ENCODE measurements at places on chromosomes 7 and 10.

DNA sequence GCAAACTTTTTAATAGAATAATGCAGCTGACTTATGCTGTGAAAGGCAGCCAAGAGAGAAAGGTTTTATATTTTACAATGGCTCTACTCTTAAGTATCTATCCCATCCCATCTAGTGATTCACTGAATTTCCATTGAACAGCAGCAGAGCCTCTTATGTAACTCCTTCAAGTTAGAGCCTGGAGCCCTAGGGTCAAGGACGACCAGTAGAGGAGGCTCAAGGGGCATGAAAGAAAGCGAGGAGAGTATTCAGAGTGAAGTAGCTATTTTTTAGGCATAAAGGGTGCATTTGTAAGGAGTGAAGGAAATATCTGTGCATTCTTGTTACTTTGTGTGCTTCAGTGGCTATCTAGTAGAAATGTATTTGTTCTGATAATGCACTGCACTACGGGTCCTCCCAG, 180.2 kb upstream of the TPK1 start:
- DNase-seq: peak; percentile 6

DNA sequence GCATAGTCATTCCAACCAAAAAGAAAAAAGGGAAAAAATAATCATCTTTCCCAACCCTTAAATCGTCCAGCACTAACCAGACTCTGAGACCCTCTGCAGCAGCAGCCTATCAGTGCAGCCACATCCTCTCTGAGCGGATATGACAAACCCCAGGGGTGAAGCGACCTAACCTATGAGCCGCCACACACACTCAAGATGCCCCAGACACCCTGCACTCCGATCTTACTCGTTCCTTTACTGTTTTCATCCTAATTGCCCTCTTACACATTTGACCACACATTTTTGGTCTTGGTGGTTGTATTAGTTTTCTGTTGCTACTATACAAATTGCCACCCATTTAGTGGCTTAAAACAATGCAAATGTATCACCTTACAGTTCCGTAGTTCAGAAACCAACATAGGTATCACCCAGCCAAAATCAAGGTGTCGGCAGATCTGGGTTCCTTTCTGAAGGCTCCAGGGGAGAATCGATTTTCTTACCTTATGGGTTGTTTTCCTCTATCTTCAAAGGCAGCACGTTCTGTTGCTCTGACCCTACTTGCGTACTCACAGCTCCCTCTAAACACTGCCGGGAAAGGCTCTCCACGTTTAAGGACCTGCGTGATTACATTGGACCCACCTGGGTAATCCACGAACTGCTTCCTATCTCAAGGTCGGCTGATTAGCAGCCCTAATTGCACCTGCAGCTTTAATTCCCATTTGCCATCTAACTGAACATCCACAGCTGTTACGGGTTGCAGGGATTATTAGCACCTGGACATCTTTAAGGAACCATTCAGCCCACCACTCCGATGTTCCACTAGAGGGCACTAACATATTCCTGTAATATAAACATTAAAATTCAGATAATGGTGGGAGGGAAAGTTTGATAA, 37.3 kb upstream of the PRSS1 start:
- DNase-seq: peak; percentile 66

GRCh38 chr10:47056247-47056510, 145.0 kb downstream of the PTPN20 start:
- DNase-seq: no peak

GRCh38 chr7:139722604-139723003, 55.2 kb downstream of the HIPK2 start:
- DNase-seq: no peak

GRCh38 chr10:1198453-1199344, 142.5 kb downstream of the WDR37 start:
- no peak for DNase-seq

DNA sequence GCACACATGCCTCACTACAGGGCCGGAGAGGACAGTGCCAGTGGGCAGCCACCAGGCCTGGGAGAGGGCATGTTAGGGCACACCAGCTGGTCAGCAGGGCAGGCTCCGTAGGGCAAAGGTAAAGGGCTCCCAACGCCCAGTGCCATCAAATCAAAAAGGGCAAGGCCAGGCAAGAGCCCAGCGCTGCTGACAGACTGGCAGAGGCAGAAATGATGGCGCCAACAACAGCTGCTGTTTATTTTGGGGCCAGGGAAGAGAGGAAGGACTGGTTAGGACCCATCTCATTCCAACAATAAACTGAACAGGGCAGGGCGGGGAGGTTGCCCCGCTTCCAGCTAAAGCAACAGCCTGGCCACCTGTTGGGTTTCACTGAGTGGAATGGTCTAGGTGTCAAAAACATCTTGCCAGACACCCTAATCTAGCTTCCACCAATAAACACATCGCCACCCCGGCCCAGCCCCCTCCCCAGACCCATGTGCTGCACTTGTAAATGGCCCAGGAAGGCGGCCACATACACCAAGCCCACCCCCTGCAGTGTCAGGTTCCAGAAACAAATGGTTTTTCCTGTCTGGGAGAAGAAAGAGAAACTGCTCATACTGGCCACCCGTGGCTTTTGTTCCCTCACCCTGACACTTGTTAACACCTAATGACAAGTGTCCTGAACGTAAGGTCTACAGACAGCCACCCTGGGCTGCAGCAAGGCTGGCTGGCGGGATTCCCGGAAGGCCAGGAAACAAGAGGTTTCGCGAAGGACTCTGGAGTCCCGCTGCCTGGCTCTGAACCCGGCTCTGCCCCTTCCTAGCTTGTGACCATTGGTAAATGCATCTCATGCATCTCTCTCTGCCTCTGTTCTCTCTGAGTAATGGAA, 15.3 kb downstream of the SH3PXD2A start:
- no peak for DNase-seq

GRCh38 chr7:92624298-92624996, 34.3 kb upstream of the FAM133B start:
- no peak for DNase-seq

- DNase-seq: peak; percentile 94
These were observed 1.7 kb downstream of the SCRN1 start for GRCh38 chr7:29987811-29988317.

DNA sequence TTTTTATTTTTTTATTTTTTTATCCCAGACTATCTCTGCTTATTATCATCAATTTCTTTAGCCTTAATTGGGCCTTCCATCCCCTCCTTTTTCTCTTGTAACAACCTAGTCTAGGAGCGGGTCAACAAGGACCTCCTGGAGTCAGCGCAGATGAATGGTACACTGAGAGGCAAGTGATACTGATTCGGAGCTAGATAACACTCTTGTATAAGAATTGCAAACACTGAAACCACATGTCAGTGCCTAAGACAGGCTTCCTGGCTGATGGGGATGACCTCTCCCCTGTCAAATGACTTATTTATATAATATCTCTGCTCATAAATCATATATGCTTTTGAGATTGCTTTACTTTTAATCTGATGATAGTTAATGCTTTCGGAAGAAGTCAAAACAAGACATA, 22.7 kb downstream of the BPGM start:
- no peak for DNase-seq

GRCh38 chr10:89648074-89648473, 3.0 kb upstream of the PANK1 start:
- no peak for DNase-seq

DNA sequence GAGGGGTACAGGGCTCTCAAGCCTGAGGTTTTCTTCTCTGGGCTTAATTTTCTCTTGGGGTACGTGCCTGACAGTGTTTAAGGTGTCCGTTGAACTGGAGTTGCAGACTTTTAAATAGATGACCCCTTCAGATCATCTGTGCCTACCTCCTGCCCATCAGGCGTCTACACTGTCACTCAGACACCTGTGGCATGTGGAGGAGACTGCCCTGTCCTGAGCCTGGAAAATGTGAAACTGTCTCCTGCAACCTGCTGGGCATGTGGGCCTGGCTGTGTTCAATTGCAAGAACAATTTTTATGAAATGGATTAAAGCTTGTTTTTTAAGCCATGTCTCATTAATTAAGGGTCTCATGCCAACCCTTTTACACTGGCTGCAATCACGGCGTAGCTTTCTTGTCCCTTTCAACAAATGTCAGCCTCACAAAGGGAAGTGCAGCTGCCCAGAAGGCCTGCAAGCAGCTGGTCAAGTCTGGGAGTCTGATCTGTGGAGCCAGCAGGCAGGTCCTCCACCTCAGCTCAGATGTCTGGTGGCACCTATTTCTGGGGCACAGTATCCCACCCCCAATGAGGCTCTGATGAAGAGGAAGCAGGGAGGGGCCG, 8.8 kb downstream of the ATP5MF start:
- DNase-seq: no peak

- peak; percentile 48 for DNase-seq
These were observed 47.2 kb upstream of the MKI67 start for GRCh38 chr10:128173386-128173785.

DNA sequence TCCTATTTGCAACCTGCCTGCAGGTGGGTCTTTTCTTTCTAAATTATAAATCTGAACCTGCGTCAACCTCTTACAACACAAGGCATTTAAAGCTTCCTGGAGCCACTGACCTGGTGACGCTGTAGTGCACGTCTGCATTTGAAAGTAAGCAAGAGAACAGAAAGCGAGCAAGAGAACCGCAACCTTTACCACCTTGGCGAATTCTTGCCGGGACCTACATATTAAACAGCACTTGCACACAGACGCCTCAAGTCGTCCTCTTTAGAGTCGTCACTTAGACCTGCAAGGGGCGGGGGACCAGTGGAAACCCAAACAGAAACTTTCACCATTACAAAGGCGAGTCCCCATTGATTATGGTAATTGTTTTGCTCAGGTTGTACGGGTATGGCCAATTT, 9.5 kb downstream of the GLI3 start:
- DNase-seq: no peak

DNA sequence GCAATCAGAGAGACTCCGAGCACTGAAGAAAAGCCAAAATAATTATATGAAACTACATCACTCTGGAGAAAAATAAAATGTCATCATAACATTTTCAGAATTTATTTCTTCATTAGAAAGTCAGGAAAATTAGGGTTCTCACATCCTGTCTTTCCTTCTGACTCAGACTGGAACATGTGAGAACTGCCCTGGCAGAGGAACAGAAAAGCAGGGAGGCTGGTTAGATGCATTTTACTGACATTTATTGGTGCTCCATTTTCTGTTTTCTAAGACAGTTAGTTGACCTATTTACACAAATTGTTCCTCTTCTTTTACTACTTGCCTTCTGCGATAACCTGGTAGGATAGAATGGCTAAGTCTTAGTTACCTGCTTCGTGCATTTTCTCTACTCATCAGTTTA, 58.6 kb upstream of the ANK3 start:
- peak; percentile 54 for DNase-seq

DNA sequence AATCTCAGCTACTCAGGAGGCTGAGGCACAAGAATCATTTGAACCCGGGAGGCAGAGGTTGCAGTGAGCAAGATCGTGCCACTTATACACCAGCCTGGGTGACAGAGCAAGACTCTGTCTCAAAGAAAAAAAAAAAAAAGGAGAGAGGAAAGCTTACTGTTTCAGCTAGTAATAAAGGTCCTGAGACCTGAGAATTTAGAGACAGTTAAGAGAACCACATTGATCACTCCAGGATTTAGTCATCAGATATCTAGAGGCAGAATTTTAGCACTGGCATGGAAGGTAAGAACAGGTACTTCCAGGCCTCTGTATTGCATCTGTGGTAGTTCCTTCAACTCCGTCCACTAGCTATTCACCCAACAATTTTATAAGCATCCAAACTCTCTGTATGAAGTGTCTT, 7.8 kb downstream of the COG5 start:
- DNase-seq: no peak

- DNase-seq: peak; percentile 73
These were observed 553 bp downstream of the VDAC2 start for GRCh38 chr10:75211007-75211691.

DNA sequence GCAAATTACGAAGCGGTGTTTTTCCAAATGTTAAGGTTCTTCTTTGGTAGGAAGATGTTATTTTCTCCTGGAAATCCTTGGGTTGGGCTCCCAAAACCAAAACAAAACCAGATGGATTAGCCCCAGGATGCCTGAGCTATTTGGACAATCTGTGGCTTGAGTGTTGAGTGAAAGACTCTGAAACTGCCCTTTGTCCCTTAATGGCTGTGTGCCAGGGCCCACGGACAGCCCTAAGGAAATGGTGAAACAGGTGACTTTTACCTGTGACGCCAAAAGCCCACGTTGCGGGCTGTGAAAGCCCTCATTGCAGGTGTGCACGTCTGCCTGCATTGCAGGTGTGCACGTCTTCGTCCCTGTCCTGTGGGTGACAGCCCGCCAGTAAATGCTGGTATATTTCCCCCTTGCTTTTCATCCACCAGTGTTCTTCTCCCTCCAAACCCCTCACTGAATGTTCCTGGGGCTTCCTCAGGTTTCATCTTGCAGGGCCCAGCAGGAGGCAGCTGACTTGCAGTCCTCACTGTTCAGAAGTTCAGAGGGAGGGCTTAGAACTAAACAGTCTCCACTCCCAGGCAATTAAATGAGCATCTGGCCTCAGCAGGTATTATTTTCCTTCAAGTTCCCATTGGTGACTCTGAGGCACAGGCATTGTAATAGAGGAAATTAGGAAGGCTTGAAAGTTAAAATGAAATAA, 10.7 kb downstream of the PFKP start:
- DNase-seq: no peak

DNA sequence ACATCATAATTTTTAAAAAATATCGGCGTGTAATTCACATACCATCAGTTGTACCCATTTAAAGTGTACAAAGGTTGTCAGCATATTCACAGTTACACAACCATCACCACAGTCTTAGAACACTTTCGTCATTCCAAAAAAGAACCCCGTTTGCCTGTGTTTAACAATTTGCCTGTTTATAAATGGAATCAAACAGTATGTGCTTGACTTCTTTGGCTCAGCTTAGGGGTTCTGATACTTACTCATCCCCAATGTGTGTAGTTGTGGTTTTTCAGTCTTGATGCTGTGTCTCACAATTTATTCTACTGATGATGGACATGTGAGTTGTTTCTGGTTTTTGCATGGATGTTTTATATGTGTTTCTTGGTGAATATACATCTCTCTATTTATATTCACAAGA, 50.0 kb downstream of the PRPF18 start:
- no peak for DNase-seq

DNA sequence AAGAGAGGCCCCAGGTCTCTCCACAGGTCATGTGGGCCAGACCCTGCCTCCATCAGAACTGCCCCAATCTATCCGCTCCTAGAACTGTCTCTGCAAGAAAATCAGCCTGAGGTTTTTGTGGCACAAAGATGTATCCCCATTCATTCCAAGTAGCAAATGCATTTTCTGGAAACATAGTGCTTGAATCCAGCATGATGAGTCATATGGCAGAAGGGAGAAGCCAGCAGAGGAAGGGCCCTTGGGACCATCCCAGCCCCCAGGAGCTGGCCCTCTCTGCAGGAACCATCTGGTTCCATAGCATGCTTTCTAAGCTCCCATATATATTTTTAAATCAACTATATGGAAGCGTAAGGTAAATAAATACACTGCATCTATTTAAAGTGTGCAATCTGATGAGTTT, 563.2 kb downstream of the GALNT17 start:
- no peak for DNase-seq

GRCh38 chr10:6780008-6780677, 200.1 kb upstream of the PRKCQ start:
- DNase-seq: no peak

Measured in PC-3 (cell line).